ENCODE measurements at places on chromosomes 13 and 19.

DNA sequence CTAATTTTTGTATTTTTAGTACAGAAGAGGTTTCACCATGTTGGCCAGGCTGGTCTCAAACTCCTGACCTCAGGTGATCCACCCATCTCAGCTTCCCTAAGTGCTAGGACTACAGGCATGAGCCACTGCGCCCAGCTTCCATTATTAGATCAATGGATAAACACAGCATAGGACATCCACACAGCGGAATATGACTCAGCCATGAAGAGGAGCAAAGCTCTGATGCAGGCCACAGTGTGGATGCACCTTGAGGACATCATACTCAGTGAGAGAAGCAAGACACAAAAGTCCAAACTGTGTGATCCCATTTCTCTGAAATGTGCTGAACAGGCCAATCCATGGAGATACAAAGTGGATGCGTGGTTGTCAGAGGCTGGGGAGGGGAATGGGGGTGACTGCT is 4.9 kb upstream of the ZBTB7A start:
- DNase-seq: no peak

GRCh38 chr13:41117869-41118268 is 14.7 kb downstream of the KBTBD6 start:
- no peak for DNase-seq

GRCh38 chr13:42969565-42970172 is 22.4 kb downstream of the EPSTI1 start:
- DNase-seq: no peak

GRCh38 chr13:41595298-41595697 is 137.9 kb downstream of the RGCC start:
- no peak for DNase-seq

DNA sequence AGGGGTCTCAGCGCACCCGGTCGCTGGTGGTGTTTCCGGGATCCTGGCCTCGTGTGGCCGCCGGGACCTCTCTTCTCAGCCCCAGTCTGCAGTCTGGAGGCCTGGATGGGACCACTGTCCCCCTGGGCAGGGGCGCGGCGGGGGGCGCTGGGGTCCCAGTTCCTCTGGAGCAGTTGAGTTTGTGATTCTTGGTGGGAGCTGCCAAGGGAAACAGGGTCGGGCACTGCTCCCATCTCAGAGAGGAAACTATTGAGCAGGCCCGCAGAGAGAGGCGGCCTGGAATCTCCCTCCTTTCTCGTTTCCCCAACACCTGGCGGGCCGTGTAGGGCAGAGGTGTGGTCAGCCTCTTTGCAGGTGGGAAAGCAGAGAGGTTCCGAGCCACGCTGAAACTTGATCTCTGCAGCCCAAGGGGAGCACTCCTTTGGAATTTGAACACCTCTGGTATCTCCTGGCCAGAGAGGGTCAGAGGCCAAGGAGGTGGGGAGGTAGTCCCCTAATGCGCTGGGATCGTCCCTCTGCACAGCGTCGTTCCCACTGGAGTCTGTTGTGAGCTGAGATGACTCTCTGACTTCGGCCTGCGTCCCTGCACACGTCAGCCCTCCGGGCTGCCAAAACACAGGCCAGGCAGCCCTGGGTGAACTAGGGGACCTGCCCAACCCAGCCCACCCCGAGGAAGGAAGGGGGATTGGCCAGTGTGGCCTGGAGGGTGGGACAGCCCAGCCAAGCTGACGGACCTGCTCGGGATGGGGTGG is 741 bp downstream of the PLEKHF1 start:
- no peak for DNase-seq

DNA sequence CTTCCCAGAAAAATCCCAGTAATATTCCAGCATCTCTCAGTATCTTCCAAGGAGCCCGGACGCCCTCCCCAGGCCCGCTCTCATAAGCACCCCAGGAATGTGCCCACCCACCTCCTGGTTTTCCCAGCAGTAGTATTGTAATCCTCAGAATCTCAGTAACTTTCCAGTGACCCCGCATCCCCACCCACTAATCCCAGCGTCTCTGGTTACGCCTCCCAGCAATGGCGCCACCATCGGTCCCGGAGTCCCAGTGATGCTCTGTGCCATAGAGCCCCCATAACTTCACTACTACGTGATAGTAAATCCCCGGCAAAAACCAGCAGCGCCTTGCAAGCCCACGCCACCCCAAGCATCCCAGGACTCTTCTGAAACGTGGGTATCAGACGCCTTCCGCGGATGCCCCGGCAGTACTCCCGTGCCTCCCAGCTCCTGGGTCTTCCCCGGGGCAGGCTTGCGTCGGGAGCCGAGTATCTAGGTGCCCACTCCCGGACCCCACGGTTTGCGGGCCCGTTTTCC is 928 bp upstream of the PNPLA6 start:
- peak; percentile 58 for DNase-seq

- no peak for DNase-seq
These were observed 61.5 kb downstream of the ZIC5 start for GRCh38 chr13:99909836-99910619.

DNA sequence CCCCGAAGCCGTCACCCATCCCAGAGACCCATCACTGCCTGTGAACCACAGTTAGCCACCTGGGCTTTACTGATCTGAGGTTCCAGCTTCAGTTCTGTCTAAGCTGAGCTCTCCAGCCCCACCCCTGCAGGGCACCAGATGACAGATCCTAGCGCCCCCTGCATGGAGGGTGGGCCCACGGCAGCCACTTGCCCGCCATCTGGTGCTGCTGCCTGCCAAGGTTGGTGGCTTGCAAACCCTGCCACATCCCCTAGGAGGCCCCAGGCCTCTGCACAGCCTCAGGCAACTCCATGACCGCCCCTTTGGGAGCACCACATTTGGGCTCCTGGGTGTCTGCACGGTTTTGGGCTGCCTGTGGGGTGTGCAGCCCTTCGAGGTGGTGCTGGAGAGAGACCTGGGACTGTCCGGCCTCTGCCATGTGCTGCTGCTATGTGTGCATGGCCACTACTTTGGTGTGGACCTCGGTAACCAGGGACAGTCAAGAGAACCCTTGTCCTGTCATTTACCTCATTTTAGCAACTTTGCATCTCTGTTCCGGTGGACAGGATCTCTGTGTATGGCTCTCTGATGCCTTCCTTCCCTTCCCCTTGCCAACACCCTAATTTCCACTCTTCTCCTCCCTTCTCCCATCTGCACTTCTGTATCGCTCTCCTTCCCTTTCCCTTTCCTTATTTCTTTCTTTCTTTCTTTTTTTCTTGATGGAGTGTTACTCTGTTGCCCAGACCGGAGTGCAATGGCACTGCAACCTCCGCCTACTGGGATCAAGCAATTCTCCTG is 17.4 kb upstream of the SDHAF1 start:
- DNase-seq: no peak
